A549 treated with DMSO at 1 μM for 4 hours (cell line): ENCODE measurements at places on chromosomes 13 and 19. TPM values are rescaled to one million over a fixed set of nuclear protein-coding genes. Genes with fewer than 3 reads are reported as not detected.

Gene IRGC
- not detected in 5 replicates for total RNA-seq

Gene WDR87
- not detected in 5 replicates for total RNA-seq

Gene OLFM2
- 10.3 to 13.4 TPM (median 12.6 TPM) in 5 replicates for total RNA-seq

Gene TMEM59L
- 3.6 to 6.3 TPM (median 5.4 TPM) in 5 replicates for total RNA-seq

Gene ICAM4
- total RNA-seq: 0.09 to 0.17 TPM (median 0.11 TPM) in 4 of 5 replicates, not detected in the other

Gene TINCR
- 1.6 to 3.4 TPM (median 2.2 TPM) in 5 replicates for total RNA-seq

Gene C13orf42
- total RNA-seq: not detected in 5 replicates

Gene ATP1A3
- total RNA-seq: 4.1 to 5.7 TPM (median 4.9 TPM) in 5 replicates

Gene IGSF23
- total RNA-seq: 0.26 to 0.57 TPM (median 0.40 TPM) in 5 replicates

Gene BST2
- total RNA-seq: 0.13 to 0.47 TPM (median 0.24 TPM) in 5 replicates

Gene SPTBN4
- total RNA-seq: 0.51 to 1.3 TPM (median 0.91 TPM) in 5 replicates

Gene BLVRB
- 269 to 351 TPM (median 301 TPM) in 5 replicates for total RNA-seq

Gene SLC5A5
- total RNA-seq: 0.13 to 0.24 TPM (median 0.13 TPM) in 5 replicates

Gene IGFL1
- total RNA-seq: 2.3 to 3.1 TPM (median 2.6 TPM) in 5 replicates

Gene NCAN
- 0.03 to 0.20 TPM (median 0.09 TPM) in 4 of 5 replicates, not detected in the other for total RNA-seq

Gene OR7A5
- not detected in 5 replicates for total RNA-seq

Gene NFIC
- 33.9 to 51.5 TPM (median 40.4 TPM) in 5 replicates for total RNA-seq

Gene CXCL17
- total RNA-seq: 0.20 TPM in 1 of 5 replicates, not detected in the others

Gene C13orf46
- 0.15 to 0.21 TPM (median 0.19 TPM) in 5 replicates for total RNA-seq

Gene PSG6
- 0.06 to 0.13 TPM in 2 of 5 replicates, not detected in the others for total RNA-seq

Gene OR7D4
- not detected in 5 replicates for total RNA-seq

Gene FPR1
- 0.08 TPM in 1 of 5 replicates, not detected in the others for total RNA-seq

Gene PRTN3
- total RNA-seq: 0.24 to 0.36 TPM (median 0.28 TPM) in 5 replicates

Gene CAPN12
- total RNA-seq: 5.2 to 7.0 TPM (median 6.0 TPM) in 5 replicates
